Coronary artery (tissue), 2 donors: ENCODE measurements at places on chromosomes 1 and 21.

- DNase-seq: no peak
Observed at GRCh38 chr1:203295796-203296195, 9.5 kb upstream of the BTG2 start.

DNA sequence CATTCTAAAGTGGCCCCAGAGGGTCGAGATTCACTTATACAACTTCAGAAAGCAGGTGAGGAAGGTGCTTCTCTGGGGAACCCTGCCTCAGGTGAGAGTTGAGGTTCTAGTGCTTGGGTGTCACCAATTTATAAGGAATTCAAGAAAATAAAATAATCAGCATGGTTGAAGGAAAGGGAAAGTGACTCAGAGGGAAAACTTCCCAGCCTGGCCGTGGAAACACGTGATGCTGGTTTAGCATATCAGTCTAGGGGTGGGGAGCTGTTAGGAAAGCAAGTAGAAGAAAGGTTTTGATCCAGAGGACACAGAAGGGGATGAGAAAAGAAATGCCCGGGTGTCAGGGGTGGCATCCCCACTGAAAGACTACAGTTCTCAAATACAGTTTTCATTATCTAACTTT lies 37.7 kb upstream of the TMEM125 start:
- no peak for DNase-seq

DNA sequence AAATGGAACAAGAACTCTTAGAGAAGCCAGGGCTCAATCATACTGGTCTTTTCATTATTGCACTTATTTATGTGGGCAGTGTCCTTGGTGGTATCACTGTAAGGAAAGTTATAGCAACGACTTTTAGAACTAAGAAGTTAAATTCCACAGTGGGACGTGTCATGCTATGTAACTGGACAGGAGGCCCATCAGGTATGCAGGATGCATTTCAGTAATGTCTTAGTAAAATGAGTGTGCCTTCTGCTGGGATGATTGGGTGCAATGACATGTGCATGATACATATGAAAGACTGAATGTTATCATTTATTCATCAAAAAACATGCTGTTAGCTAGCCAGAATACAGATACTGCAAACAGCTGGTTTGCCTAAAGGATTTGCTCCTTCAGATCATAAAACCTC lies 6.9 kb upstream of the ATP1B1 start:
- no peak for DNase-seq

DNA sequence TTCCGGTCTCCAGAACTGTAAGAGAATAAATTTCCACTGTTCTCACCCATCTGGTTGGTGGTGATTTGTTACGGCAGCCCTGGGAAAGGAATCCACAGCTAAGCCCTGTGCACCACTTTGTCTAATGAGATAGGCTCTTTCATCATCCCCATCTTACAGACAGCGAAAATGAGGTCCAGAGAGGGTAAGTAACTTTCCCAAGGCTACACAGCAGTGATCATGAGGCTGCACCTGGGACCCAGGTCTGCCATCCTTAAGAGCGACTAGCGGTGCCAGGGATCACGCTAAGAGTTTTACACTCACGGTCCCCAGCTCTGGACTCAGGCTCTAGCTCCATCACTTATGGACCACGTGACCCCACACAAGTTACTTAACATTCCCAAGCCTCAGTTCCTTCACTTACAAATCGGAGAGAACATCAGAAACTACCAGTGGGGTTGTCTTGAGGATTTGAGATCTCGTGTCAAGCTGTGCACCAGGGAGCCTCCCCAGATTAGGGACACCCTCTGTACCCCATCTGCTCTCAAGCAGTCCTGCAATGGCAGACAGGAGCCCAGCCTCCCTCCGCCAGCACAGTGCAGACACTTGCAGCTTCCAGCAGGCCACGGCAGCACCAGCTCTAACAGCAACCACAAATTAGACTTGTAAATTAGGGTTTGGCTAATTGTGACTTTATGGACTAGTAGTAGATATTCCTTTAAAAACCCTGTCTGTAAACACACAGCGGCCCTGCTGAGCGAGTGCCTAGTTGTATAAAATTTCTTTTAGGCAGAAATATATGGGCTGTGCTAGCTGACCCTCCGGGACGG lies 87.3 kb downstream of the DISP3 start:
- no peak for DNase-seq

- no peak for DNase-seq
Observed at GRCh38 chr1:28845786-28846543, 34.0 kb downstream of the OPRD1 start.

- DNase-seq: no peak
Observed at GRCh38 chr1:179298952-179299351, 5.4 kb downstream of the SOAT1 start.

GRCh38 chr1:75034376-75034775 lies 99.8 kb upstream of the LHX8 start:
- no peak for DNase-seq

GRCh38 chr1:224273641-224274040 lies 56.3 kb downstream of the NVL start:
- DNase-seq: no peak

GRCh38 chr1:20493839-20494608 lies 8.0 kb upstream of the CAMK2N1 start:
- DNase-seq: peak; percentile 86

DNA sequence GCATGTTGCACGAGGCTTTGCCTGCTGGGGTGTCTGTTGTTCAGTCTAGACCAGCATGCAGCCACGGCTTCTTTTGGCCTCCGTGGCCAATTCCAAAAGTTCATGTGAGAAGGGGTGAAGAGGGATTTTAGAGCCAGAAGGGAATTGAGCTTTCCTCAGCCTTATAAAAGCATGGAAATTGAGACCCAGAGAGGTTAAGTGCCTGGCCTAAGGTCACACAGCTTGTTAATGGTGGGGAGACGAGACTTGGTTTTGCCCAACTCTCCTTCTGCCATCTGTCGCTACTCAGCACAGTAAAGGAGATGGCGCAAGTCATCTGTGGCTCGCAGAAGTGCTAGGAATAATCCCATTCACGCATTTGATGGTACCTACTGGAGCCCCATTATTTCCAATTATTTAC lies 25.7 kb downstream of the ZBTB18 start:
- no peak for DNase-seq

DNA sequence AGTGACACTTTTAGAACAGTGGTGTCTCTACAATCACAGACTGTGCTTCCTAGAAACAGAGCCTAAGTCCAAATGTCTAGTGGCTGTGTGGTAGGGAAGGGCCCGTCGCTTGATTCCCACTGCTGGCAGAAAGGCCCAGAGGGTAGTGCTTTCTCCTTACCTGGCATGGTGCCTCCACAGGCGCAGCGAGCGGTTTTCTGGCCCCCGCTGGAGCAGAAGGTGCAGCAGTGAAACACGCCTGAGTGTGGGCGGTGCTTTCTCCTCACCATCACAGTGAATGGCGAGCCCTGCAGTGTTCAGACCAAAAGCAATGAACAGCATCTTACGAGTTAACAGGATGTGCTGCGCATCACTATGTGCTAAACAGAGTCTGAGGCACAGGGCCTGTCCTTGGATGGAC lies 8.3 kb downstream of the TRIM45 start:
- no peak for DNase-seq

GRCh38 chr1:62235576-62235975 lies 40.9 kb downstream of the L1TD1 start:
- DNase-seq: no peak

DNA sequence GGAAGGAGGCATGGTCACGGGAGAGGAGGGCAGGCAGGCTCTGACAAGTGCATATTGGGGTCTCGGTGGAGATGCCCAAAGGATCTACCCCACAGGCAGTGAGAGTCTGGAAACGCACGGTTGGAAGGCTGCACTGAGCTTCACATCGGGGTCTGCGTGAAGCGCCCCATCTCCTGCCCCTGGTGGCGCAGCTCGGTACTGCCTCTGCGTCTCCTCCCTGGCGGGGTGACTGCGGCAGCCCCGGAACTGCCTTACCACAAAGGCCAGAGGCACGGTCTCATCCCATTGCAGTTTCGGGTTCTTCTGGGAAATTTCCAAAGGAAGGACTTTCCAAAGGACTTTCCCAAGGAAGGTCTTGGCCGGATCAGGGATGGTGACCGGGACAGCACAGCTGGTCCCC lies 69.2 kb upstream of the AJAP1 start:
- peak; percentile 47 for DNase-seq

DNA sequence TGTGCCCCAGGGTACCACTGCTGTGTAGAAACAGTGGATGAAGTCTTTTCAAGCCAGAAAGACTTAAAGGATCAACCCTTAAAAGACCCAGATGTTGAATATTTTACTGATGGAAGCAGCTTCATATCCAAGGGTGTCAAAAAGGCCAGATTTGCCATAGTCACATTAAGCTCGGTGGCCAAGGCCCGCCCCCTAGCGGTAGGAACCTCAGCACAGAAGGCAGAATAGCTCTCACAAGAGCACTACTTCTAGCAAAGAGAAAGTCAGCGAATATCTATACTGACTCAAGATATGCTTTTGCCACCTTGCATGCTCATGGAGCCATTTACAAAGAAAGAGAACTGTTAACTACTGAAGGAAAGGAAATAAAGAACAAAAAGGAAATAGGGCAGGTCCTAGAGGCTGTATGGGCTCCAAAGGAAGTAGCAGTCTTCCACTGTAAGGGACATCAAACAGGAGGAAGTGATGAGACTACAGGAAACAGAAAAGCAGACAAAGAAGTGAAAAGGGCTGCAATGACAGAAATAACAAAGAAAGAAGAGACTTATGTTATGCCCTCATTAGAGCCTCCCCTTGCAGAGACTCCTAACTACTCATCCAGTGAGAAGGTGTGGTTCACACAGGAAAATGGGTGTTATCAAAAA lies 90.5 kb downstream of the LIPI start:
- DNase-seq: no peak

DNA sequence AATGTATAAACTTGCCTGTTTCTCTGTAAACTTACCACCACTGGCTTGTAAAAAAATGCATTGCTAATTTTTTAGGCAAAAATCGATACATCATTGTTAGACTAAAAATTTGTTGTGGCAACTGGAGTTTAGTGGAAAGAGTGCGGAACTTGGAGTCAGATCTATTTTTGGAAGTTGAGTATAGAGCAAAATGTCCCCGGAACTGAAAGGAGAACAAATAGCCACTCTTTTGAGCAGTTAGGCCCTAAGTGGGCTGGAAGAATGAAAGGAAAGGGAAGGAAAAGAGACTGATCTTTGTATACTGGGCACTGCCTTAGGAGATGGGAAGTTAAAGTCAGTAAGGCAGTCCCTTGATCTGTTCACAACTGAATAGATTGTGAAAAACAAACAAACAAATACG lies 30.2 kb downstream of the OPTC start:
- no peak for DNase-seq

DNA sequence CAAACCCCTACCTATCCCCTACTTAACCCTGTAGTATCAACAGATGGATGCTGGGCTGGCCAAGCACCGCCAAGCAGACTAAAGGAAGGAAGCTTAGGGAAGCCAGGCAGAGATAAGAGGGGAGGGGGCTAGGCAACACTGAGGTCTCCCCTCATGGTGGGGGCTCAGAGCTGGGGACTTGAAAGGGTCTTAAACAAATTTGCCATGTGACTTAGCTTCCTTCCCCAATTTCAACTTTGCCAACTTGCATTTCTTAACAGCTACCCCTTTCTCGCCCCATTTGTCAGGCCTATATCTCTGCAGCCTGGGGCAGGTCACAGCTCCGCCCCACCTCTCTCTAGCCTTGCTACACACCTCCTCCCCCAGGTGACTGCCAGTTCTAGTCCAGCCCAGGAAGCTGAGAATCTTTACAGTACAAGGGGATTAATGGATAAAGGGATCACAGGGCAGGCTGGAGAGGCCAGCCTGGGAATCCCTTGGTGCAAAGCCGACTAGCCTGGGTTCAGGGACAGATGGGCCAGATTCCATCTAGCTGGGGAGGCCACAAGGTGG lies 3.4 kb downstream of the KIF21B start:
- DNase-seq: no peak

DNA sequence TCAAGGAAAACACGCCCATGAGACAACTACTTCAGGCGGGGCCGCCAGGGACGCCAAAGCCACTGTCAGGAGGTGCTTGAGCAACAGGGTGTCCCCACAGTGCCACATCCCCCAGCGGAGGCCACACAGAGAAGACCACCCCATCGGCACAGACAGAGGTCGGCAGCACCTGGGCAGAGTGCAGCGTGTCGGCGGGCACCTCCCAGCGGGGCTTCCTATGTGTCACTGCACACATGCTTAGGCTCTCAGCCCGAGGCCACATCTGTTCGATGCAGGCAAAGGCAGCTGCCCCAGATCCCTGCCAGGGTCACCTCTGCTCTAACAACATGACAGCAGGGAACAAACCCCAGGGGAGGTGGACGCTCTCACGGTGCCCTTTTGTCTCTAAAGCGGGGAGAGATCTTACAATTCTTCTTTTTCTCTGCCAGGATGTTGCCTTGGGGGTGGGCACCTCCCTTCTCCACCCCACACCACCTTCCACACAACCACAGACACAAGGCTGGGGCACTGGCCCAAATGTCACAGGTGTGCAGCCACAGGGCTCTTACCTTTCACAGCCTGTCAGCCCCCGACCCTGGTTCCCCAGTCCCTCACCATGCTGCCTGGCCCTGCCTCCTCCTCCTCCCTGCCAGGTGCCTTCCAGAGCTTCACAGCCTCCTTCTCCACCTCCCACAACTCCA lies 4.2 kb downstream of the KRTAP10-8 start:
- DNase-seq: no peak

DNA sequence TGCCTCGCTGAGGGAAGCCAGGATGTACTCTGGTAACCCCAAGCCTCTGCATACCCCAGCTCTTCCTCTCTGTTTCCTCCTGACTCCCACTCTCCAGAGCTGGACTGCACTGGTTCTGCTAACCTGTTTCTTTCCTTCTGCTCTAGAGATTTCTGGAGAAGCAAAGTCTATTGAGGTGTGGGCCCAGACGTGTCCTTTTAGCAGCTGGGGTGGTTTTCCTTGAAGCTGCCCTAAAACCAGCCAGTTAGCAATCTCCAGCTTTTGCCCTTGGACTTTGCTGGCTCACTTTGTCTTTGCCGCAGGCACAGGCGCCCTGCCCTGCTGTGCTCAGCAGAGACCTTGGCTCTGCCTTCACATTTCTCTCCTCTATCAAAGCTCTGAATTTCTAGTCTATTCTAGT lies 171.8 kb upstream of the IVNS1ABP start:
- no peak for DNase-seq

DNA sequence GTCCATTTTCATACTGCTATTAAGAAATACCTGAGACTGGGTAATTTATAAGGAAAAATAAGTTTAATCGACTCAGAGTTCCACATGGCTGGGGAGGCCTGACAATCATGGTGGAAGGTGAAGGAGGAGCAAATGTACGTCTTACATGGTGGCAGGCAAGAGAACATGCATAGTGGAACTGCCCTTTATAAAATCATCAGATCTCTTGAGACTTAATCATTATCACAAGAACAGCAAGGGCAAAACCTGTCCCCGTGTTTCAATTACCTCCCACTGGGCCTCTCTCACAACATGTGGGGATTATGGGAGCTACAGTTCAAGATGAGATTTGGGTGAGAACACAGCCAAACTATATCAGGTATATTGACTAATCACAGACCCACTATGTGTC lies 370.2 kb upstream of the USP24 start:
- DNase-seq: no peak

GRCh38 chr21:33377221-33377920 lies 25.8 kb upstream of the IFNGR2 start:
- DNase-seq: no peak

- peak; percentile 85 for DNase-seq
Observed at GRCh38 chr1:151314137-151314875, 12.9 kb downstream of the PI4KB start.
